SJSA1 (cell line): ENCODE measurements at places on chromosomes 7 and 10.

DNA sequence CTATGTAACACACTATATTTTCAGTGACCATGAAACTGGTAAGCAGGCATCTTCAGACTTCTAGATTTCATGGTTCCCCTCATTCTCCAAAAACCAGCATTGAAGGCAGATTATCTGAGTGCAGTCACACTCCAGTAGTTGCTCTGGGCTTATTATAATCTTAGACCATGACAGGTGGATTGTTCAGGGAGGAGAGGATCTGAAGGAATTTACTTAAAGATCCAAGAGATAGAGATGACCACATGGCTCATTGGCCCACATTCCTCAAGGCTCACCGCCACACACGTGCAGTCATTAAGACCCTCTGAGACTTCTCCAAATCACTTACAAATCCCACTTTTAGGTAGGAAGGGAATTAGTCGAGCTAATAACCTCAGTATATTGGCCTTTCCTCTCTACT, 55.2 kb downstream of the GSAP start:
- DNase-seq: no peak

GRCh38 chr10:69624245-69624786, 5.7 kb upstream of the FAM241B start:
- DNase-seq: no peak

- no peak for DNase-seq
Observed at GRCh38 chr10:32511599-32511998, 65.7 kb downstream of the CCDC7 start.

DNA sequence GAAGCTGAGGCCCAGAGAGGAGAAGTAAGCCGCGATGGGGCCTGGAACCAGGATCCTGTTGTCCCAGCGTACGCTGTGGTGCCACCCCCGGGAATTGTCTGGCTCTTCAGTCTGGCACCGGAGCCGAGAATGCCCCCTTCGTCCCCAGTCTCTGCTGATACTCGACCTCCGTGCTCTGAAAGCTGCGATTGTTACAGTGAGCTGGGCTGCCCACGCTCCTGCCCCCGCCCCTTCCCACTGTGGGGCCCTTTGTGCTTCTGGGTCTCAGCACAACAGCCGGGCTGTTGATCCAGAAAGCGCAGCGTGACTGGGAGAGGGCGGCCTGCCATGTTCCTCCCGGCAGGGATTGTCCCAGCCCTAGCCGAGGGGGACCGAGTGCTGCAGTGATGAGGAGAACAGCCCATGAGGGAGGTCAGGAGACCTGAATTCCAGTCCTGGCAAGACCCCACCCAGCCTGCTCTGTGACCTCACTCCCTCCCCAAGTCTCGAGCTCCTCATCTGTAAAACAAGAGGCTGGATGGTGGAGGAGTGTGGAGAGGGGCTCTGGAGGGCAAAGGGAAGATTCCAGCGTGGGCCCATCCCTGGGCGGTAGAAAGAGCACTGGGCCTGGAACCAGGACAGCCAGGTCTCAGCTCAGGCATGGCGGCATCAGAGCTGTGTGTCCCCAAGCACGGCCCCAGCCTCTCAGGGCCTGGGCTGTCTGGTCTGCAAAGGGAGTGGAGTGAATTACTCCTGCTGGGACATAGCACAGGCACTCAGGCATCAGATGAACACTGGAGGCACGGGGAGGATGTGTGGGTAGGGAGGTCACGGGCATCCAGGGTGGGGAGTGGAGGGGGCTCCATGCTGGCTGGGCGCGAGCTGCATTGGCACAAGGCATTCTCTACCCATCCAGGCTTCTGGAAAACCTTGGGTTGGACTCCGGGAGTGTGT, 43.6 kb downstream of the TSPAN15 start:
- DNase-seq: no peak

DNA sequence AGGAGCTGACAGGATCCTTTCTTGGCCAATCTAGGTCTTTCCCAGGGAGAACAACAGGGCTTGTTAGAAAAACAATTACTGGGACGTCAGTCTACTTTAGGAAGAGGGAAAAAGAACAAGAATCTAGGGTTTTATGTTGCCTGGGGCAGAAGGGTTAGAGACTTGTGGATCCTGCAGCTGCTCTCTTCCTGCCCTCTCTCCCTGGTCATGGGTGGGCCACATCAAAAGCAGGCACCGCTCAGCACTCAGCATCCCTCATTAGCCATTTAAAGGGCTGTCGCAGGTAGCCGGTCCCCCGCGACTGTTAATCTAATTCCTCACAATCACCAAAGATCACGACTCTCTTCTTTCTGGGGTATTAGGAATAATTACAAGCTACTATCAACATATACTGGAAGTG, 631.9 kb downstream of the CALN1 start:
- DNase-seq: no peak

- DNase-seq: no peak
Observed at GRCh38 chr7:39911167-39911566, 38.9 kb upstream of the CDK13 start.

DNA sequence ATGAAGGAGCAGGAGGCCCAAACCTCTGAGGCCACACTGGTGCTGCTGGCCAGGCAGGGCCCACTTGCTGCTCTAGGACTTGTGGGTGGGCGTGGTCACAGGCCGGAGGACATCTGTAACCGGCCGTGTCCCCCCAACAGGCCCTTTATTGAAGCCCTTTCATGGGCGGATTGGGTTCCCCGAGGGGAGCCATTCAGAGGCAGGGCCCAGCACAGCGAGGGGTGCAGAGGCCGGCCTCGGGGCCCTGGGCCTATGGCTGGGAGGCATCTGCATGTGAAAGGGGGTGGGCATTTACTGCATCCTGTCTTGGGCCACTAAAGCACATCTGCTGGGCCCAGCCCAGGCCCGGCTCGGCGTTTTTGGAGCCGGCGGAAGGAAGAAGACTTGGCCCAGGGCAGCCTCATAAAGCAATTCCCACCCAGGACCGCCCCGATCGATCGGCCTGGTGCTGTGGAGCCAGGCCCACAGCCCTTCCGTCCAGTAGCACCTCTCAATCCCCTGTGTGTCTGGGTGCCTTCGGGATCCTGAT, 8.4 kb downstream of the LHPP start:
- DNase-seq: no peak

DNA sequence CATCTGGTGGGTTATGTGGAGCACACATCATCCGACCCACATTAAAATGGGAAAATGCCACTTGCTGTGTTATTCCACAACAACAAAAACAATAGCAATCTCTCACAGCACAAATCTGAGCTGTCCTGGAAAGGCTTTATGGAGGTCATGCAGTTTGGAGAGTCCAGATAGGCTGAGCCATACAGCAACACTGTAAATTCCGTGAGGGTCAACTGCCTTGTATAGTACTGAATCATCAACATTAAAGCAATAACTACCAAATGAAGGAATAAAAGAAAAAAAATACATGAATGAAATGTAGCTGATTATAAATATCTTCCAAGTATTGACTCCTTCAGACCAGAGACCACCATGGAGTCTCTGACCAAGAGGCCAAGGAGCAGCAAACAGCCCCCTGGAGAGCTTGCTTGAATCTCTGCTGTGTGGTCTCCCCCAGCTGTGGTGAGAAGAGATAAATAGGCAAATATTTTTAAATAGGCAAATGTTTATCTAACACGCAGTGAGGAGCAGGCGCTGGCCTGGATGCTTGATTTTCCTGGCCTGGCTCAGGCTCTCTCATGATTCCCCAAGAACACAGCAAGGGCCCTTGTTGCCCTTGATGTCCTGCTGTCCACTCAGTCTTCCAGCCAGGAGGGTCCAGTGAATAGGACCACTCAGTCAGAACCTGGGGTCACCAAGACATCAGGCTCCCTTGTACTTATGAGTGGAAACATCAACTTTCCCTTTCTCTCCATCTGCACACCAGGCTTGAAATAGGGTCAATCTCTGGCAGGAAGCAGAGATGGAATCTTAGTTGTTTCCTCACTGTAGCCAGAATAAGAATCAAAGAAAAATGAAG, 1021.3 kb downstream of the XPNPEP1 start:
- DNase-seq: peak; percentile 87

DNA sequence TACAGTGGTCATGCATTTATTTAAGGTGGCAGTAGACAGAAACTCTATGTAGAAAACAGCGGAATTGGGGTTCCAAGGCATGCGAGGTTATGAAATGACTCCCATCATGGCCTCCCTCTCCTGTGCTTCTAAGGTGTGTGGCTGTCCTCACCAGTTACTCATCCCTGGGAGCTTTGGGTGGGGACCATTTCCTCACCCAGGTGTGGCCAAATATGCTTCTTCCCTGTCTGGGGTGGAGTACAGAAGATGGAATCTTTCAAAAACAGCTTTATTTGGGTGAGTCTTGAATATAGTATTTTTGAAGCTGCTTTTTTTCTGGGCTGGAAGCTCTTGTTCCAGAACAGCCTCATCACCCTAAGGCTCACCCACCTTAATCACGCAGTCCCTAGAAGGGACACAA, 139.0 kb downstream of the NRF1 start:
- no peak for DNase-seq

- no peak for DNase-seq
Observed at GRCh38 chr10:44576702-44577191, 191.8 kb upstream of the CXCL12 start.

- peak; percentile 69 for DNase-seq
Observed at GRCh38 chr7:116953906-116954838, 871 bp downstream of the ST7 start.

DNA sequence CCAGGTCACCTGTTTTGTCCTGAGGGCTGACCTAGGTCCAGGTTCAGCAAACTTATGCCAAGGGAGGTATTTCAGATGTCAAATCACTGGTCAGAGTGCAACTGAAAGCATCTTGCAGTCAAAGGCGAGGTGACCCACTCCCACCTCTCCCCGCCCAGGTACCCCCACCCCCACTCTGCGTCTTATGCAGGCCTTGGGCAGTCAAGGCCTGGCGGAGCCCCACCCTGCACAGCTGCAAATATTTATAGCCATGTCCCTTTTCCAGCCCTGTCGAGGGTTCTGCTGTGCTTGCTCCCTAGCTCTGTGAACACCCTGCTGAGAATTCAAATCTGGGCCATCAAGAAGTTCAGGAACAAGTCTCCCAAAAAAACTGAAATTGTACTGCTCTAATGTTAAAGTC, 40.6 kb upstream of the BMPR1A start:
- DNase-seq: no peak

DNA sequence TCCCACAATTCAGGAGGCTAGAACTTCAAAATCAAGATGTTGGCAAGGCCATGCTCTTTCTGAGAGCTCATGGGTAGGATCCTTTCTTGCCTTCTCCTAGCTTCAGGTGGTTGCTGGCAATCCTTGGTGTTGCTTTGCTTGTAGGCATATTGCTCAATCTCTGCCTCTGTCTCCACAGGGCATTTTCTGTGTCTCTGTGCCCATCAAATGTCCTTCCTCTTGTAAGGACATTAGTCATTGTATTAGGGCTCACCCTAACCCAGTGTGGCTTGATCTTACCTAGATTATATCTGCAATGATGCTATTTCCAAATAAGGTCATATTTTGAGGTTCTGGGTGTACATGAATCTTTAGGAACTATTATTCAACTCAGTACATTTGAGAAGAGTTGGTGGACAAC, 20.1 kb downstream of the BET1 start:
- no peak for DNase-seq

GRCh38 chr7:127447326-127447945, 54.9 kb upstream of the ZNF800 start:
- DNase-seq: no peak

- DNase-seq: peak; percentile 78
Observed at GRCh38 chr7:94655848-94656657, at the start of gene SGCE. TSS of gene SGCE (minus strand) at chr7:94656133. CDS start at chr7:94656098, 35 bp downstream.

GRCh38 chr7:148883266-148884048, 634 bp downstream of the EZH2 start:
- peak; percentile 45 for DNase-seq

GRCh38 chr10:90007226-90007625, 305.8 kb downstream of the KIF20B start:
- no peak for DNase-seq

DNA sequence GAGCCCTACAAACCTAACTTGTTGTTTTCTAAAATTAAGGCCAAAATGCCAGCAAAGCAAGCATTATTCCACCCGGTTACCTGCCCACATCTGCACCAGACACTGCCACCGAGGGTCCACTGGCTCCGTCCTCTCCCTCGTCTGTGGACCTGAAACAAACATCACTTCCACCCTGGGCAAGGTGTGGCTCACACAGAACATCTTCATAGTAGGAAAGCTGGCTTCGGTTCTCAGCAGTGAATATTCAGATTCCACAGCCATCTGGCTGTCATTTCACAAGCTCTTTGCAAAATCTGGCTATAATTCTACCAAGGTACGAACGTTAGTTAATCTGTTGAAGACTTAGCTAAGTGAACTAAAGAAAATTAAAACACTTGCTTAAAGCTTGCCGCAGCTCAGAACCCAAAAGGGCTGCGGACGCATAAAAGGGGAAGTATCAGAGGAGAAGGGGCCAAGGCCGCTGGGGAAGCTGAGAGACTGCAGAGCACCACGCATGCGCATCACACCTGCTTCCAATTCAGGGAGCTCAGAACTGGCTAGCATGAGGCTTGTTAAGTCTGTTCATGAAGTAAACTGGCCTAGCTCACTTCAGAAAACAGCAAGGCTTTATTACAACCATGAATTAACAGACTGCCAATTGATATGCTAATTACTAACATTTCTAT, 46.1 kb downstream of the PTPRN2 start:
- no peak for DNase-seq

- DNase-seq: no peak
Observed at GRCh38 chr7:28580665-28581064, 168.3 kb downstream of the CREB5 start.

DNA sequence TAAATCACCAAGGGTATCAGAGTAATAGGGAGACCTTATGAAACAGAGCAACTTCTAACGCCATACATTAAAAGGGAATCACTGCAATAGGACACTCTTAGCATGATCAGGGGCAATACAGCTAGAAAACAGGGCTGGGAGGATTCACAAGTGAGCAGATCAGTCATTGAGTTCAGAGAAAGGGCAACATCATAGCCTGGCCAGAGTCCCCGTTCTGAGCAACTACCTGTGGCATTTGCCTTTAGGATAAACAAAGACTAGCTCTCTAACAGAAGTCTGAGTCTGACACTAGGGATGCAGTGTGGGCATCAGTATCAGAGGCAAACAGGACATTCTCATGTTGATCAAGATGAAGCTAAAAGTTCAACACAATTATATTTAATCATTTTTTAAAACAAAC, 297.9 kb downstream of the DGKB start:
- DNase-seq: no peak

DNA sequence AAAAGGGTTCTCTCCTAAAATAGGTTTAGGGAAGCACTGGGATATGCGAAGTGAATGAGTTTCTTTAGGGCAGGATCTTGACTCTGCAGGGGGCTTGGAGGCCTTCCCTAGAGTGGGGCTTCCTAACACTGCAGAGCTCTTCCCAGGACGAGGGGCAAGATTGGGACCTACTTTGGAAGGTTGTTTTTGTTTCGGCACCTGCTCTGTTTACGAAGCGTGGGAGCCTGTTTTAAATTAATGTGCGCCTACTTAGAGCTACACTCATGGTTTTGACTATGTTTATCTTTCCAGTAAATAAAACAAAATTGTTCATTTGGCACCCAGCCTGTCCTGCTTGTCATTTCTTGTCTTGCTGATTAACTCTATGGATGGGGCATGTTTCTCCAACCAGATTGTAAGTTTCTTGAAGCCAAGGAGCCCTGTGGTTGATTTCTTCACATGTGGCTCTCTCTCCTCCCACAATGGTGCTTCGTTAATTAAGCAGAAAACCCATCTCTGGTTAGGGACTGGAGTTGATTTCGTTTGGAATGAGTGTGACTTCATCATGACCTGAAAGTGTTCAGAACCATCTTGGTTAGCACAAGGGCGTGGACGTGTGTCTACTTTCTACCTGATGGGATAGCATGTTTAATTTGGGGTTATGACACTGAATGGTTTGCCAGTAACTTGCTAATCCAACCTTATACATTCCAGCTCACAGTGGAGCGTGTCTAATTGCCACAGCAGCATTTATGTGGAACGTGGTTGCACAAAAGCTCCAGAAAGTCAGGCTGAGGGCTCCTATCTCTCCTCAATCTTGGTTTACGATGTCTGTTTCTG, 98.1 kb downstream of the TCF7L2 start:
- DNase-seq: no peak
